ENCODE measurements at places on chromosomes 12 and 14.

GRCh38 chr14:29755311-29756018, 172.2 kb downstream of the PRKD1 start:
- no peak for DNase-seq

GRCh38 chr12:89650239-89650638, 58.4 kb downstream of the ATP2B1 start:
- no peak for DNase-seq

DNA sequence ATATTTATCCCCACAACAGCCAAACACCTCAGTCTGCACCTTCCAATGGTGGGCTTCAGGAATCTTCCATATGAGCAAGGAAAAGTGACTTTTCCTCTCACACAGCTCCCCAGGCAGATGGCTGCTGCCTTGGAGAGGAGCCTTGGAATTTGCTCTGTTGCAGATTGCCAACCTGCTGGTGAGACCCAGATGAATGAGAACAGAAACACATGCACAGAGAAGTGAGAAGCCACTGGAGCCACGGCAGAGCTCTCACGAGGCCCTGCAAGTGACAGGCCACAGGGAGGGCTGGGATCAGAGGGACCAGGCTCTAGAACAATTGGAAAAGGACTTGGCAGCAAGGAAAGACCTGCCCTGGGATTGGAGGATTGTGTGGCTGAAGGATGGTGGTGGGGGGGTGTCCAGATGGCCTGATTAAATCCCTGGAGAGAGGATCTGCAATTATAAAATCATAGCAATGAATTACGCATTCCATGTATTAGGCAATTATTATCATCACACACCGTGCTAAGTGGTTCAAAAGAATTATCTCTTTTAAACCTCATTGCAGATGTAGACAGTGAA, 84.9 kb upstream of the PWP1 start:
- DNase-seq, result no peak

GRCh38 chr12:126895951-126896913, 1370.7 kb upstream of the TMEM132C start:
- no peak for DNase-seq

DNA sequence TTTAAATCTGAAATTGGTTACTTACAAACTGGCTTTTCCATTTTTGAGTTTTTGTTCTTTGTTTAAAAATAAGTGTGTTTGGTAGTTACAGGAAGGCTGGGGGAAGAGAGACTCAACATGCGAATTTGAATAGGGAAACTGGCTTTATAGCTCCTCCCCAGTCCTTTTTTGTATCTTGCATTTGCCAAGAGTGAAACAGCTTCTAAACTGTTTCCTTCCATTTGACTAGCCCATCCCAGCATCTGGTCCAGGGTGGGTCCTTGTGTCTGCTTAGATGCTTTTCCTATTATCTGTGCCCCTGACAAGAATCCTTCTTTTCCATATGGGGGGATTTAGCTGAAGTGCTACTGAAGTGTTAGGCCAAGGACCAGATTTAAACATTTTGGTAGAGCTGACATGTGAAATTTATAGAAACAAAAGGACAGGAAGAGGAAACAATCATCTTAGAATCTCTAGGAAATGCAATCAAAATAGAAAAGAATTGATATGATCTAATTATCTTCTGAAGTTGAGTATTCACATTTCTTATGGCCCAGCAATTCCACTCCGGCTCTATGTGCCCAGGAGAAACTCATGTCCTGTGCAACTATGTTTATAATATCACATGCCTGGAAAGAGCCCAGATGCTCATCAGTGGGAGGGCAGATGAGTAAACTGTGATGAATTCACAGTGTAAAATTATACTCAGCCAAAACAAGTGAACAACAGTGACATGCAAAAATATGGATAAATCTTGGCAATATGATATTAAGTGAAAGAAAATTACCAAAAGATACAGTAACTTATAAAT, 7.4 kb downstream of the SMOC1 start:
- DNase-seq, result no peak

GRCh38 chr12:62758216-62758615, 176.7 kb downstream of the PPM1H start:
- DNase-seq, result no peak

Data from activated CD4-positive, alpha-beta T cell treated with anti-CD3 and anti-CD28 coated beads, Interleukin-2, amount 50 U/mL, for 1 hour (primary cell).